ENCODE measurements at places on chromosomes 4 and X.

DNA sequence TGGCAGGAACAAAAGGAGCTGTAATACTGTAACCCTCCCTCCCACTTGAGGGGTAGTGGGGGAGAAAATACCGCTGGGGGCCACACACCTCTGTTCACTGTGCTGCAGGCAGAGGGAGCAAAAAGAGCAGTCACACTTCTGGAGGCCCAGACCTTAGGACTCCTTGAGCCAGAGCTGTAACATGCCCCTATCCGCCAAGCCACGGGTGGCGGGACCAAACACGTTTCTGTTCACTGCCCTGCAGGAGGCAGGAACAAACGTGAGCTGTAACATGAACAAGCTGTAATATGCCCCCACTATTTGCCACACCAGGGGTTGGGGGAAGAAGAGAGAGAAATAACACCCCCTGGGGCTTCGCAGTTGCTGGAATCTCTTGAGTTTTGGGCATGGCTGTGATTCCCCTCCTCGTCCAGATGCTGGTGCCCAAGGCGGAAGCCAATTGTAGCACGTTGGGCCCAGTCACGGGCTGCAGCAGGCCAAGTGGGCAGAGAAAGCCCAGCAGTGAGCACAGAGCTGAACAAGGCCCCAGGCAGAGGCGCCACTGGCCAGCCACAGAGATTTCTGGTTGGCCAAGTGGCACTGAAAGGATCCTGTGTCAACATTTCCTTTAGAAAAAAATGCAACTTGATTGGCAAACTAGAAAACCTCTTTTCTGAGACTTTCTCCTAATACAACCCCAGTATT lies 509.7 kb downstream of the INPP4B start:
- DNase-seq: no peak

- DNase-seq: no peak
Observed at GRCh38 chr4:96375367-96375766, 535.5 kb downstream of the PDHA2 start.

DNA sequence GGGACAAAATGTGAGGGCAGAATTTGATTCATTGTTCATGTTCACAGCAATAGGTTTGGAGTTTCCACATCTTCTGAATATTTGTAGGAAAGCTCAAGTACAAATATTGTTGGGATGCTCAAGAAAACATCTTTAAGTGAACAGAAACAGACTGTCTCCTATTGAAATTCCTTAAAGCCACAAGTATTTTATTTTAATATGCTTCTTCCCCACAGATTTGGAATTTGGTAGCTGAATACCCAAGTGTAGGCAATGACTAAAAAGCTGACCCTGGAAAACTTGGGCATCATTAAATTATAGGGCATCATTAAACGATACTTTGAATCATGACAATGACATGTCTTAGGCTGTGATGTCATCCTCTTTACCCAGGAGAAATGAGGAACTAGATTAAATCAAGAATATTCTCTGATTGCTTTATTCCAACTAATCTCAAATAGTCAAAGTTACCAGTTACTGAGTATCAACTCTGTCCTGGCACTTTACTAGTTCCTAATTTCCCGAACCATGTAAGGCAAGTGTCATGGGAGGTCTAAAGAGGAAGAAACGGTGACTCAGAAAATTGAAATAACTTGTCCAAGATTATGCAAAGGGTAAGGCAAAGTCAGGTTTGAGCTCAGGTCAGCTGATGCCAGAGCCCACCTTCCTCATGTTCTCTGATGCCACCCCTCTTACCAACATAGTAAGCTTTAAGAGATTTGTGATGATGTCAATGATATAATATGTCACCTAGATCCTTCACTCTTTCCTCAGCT lies 223.1 kb upstream of the LEF1 start:
- no peak for DNase-seq

- DNase-seq: no peak
Observed at GRCh38 chr4:160956875-160957274, 1206.9 kb downstream of the FSTL5 start.

GRCh38 chr4:71559957-71560571 lies 221.2 kb downstream of the SLC4A4 start:
- DNase-seq: peak; percentile 21

DNA sequence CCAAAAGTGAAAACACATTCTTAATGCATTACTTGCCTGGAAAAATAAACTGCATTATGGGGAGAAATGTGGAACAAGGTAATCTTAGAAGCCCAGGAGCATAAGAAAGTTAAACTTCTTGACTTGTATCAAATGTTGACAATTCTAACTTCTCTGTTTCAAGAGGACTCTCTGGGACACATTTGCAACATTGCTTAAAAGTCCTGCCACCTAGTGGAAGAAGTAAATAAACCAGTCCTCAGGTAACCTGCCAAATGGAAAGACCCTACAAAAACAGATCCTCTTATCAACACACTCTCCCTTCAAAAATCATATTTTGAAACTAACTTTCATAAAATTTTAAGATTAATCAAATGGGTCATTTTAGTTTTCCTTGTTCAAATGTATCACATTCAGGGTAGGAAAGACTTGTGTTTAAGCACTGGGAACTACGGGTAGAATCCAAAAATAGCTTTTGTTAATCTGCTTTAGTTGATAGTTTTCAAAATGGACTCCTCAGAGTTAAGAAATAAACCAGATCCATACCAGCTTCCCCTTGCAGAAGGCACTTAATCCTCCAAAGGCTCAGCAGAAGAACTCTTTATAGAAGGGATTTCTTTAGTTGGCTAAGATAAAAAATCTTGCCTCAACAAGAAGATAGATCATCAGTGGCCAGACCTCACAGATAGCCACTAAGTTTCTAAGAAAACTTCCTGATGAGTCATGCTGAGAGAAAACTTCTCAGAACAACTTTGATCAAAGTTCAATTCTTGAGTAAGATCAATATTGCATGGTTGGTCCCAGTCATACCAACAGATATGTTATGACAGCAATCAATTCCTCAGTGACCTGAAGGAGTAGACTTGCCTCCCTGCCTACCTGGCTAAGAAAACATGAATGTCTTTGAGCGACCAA lies 141.7 kb downstream of the HHIP start:
- peak; percentile 14 for DNase-seq

DNA sequence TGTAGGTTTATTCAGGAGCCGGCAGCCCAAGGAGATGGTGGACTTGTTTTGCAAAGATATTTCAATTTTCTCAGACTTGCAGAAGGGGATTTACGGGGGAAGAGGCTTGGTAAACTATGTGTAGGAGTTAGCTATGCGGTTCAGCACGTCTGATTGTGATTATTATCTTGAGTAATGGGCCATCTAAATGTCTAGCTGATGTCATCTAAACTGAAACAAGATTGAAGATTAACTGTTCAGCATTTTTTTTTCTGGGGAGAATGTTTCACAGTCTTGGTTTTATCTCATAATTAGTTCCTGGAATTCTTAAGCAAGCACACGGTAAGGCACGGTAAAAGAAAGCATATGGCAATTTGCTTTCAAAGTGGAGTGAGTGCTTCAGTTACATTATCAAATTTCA lies 207.3 kb upstream of the CXorf51B start:
- no peak for DNase-seq

- no peak for DNase-seq
Observed at GRCh38 chr4:47075262-47075661, 43.9 kb downstream of the GABRB1 start.

GRCh38 chrX:29231800-29232199 lies 644.6 kb downstream of the IL1RAPL1 start:
- no peak for DNase-seq

DNA sequence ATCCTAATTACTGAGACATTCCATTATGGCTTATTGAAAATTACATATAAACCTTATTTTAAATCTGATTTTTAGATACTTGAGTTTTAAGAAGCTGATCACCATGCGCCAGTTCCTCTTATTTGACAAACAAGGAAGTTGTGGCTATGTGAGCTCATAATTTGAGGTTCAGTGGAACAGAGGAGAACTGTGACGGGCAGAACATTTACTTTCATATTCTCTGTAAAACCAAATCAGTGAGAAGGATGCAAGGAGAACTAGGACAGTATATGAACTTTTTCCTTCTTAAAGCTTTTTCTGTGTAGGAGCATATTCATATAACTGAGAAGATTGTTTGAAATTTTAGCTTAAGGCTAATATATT lies 25.3 kb downstream of the STIM2 start:
- no peak for DNase-seq

DNA sequence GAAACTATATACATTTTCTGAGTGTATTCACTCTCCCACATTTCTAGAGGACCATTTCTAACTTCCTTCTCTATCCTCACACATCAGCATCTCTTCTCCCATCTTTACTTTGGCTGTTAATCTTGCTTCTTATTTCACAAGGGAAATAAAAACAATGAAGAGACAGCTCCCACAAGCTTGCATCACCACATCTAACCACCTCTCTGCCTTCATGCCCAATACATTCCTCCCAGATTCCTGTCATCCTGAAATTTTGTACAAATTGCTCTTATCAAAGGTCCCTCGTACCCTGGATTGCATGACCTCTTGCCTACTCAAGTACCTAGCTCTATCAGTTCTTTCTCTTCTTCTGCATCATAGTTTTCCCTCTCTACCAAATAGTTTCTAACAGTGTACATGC lies 215.2 kb downstream of the ANTXR2 start:
- DNase-seq: no peak

DNA sequence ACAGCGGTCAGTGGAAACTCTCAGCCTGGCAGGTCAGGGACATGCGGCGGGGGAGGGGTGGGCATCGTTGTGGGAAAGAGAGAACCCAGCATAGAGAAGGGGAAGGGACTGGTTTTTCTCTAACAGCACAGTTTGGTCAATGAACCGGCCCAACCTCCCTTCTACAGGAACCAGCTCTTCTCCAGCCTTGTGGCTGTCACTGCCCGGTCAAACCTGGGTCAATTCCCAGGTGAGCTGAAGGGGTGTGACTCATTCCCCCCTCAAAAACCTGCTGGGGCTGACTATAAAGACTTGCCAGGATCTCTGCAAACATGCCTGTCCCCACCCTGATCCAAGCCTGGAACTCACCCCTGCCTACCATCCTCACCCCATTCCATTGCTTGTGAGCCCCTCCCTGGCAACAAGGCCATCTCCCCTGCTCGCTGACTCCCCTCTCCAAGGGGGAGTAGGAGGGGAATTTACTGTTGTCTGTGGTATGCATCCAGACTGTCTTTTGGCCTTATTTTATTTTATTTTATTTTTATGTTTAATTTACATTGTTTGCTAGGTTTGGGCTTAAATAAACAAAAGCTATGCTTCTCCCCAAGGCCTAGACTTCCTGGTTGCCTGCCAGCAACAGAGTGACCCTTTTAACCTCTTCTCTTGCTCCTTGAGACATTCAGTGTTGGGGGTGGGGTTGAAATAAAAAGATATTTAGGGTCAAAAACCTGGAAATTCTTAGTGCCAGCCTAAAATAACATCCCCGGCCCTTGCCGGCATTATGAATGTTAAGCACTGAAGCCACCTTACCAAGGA lies 49.6 kb downstream of the TSC22D3 start:
- DNase-seq: no peak

DNA sequence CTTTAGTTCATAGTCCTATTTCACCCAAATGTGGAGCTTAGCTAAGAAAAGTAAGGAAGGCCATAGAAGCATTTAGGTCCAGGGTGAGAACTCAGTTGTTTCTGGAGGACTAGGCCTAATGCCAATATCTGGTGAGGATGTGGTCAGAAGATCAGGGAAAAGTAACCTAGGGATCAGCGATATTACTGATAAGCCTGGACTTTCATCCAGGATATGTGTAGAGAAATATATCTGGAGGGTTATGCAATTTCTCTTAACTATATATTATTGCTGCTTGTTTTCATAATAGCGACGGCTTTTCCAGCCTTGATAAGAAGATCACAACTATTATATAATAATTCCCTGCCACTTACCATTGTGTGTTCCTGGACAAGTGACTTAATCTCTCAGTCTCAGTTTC lies 81.1 kb downstream of the FRAS1 start:
- no peak for DNase-seq

DNA sequence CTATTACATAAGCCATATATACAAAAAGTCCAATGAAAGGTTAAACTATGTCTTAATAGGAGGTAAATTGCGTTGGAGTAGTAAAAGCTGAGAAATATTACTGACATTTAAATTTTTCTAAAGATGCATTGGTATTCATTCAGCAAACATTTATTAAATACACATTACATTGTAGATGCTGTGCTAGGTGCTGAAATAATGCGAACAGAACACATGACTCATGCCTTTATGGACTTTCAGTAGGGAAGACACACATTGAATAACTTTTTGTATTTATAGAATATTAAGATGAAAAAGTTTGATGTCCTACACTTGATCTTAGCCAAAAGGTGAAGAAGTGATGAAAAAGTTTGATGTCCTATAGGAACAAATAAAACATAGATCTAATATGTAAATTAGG lies 871.1 kb upstream of the SLIT2 start:
- no peak for DNase-seq

GRCh38 chr4:36374836-36375511 lies 93.6 kb downstream of the DTHD1 start:
- no peak for DNase-seq

DNA sequence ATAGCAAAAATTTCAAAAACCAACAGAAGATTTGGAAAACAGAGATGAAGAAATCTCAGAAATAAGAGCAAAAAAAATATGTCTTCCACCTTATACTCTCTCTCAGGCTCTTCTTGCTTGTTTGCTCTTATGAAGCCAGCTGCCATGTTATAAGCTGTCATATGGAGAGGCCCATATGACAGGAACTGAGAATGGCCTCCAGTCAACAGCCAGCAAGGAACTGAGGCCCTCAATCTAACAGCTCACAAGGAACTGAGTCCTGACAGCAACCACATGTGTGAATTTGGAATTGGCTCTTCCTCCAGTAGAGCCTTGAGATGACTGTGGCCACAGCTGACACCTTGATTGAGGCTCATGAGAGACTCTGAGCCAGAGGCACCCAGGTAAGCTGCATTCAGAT lies 51.3 kb upstream of the MAOA start:
- DNase-seq: no peak

DNA sequence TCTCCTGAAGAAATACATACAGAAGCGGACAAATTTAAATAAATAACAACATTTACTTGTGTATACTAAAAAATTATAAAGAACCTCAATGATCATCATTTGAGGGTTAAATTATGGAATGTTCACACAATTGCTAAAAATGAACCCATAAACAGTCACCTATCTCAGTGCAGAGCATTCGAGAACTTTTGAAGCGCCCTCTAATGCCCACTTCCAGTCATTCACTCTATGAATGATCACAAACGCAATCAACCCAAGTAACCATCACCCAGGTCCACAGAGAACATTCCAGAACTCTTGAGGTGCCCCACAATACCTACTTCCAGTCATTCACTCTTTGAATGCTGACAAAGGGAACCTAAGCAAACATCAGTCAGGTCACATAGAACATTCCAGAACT lies 103.5 kb upstream of the PLAC1 start:
- no peak for DNase-seq

DNA sequence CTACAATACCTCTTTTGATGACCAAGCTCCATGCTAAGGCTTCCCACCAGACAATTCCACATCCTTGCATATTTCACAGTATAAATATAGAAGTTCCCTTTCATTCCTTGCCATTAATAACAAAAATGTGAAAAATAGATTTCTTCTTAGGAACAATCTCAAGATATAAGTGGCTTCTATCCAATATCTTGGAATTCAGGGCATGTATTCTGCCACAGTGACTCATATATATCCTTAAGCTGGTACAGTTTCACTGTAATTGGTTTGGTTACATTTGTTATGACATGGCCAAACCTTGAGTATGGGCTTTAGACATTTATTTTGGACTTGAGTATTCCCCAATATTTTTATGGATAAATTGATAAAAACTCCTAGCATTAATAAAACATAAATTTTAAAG lies 181.7 kb upstream of the DDX53 start:
- no peak for DNase-seq

GRCh38 chr4:140187316-140187695 lies 33.3 kb upstream of the MAML3 start:
- no peak for DNase-seq

GRCh38 chrX:42821803-42822443 lies 44.0 kb upstream of the PPP1R2C start:
- no peak for DNase-seq

- DNase-seq: no peak
Observed at GRCh38 chr4:752196-752861, 46.7 kb downstream of the PCGF3 start.

Measured in HFF-Myc (cell line).